ENCODE measurements at places on chromosomes 4 and X. TPM values are rescaled to one million over a fixed set of nuclear protein-coding genes. Genes with fewer than 3 reads are reported as not detected.

GRCh38 chr4:56186808-56187523, 200.3 kb downstream of the AASDH start:
- DNase-seq, result no peak

GRCh38 chr4:79604152-79604551, 196.1 kb upstream of the GK2 start:
- DNase-seq, result no peak

DNA sequence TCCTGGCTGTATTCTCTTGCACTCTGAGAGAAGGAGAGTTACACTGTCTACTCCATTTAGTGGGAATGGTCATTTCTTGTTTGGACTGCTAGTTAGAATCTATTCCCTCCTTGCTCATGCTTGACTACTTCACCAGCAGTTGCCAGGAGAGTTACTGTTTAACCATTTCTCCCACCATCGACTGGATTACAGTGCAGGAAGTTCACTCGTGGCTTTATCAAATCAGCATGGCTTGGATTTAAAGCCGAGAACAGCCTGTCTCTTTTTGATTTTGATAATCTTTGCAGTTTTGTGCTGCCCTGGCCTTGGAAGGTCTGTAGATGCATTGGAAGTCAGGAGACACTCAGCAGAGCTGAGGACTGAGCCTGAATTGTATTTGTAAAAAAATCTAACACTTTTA, 3.2 kb downstream of the GBA3 start:
- no peak for DNase-seq

P2RY4 gene
- total RNA-seq, result not detected

DNA sequence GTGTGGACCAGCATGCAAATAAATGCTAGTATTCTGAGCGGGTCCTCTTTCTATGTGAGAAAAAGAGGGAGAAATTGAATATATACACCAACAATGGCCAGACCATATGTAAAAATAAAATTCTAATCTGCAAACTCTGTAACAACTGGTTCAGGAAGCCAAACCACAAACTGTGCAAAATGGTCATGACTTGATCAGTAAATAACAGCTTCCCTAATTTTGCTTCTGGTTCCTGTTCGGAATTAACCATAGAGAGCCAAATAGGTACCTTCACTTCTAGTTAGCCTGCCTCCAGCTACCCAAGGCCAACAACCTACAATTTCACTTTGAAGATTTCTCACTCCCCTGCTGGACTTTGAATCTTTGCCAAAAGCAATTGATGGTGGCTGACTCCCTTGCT, 1313.2 kb downstream of the ADGRL3 start:
- no peak for DNase-seq

GRCh38 chr4:156553659-156554058, 417.9 kb downstream of the PDGFC start:
- DNase-seq, result no peak

MAOB gene
- total RNA-seq, result not detected

DNA sequence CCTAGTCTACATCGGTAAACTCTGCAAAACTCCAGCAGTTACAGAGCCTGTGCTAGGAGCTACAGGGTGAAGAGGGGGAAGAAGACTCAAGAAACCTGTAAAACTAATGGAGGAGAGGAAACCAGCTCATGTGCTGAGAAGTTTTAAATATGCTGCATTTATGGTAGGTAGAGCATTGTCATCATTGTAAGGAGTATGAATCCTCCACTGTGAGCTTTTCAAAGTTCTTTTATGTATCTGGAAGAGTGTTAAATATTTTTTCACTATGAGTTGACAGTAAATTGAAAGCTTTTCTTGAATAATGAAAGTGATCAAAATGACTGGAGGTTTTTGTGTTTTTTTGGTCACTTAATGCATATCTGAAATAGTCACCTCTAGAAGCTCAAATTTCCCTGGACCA, 46.2 kb downstream of the SEPTIN11 start:
- no peak for DNase-seq

OPN1LW gene
- total RNA-seq, result not detected

- no peak for DNase-seq
Observed at GRCh38 chrX:154775419-154776349, 13.0 kb downstream of the DKC1 start.

DNA sequence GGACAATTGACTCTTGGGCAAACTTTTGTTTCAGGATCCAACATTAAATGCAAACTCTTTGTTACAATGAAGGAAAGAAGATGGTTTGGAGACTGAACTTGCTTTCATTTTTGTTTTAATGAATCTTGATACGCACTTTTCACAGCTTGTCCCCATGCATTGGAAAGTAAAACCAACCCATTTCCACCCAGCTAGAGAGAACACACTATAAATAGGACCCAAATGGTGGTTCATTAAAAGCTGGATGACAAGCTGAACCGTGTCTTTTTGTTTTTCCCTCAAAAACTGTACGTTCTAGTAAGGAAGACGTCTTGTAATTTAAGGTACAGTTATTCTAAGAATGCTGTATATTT, 95.3 kb upstream of the EGFL6 start:
- no peak for DNase-seq

- DNase-seq, result no peak
Observed at GRCh38 chrX:17566740-17567139, 170.6 kb upstream of the SCML1 start.
